Erythroblast (primary cell): ENCODE measurements at places on chromosomes 12 and 14.

DNA sequence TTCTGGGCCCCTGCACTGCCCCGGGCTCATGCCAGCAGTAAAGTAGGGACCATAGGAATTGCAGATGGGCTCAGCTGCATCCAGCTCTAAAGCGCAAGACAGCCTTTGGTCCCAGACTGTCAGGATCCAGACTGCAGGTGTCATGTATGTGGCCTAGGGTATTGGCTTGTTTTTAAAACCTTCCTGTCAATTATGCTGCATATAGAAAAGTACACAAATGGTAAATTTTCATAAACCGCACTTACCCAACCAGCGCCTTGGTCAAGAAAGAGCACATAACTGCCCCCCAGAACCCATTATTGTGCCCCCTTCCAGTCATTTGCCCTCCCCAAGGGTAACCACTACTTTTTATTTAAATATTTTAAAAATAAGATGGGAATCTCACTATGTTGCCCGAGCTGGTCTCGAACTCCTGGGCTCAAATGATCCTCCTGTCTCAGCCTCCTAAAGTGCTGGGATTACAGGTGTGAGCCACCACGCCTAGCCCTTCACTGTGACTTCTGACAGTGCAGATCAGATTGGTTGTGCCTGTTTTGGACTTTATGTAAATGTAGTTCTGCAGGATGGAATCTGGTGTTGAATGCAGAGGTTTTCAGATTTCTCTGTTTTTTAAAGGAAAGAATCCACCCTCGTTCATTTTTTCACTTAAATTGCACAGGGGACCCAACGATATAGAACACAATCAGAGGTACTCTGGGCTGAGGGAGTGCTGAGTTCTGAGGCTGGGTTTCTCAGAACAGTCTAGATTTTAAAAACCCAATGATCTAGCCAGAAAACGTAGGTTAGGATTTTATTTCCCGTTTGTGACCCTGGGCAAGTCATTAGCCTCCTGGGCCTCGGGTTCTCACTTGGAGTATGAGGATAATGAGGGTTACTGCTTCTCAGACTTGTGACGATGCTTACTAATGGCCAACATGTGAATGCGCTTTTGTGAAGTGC lies 6.7 kb downstream of the NR4A1 start:
- no peak for DNase-seq

DNA sequence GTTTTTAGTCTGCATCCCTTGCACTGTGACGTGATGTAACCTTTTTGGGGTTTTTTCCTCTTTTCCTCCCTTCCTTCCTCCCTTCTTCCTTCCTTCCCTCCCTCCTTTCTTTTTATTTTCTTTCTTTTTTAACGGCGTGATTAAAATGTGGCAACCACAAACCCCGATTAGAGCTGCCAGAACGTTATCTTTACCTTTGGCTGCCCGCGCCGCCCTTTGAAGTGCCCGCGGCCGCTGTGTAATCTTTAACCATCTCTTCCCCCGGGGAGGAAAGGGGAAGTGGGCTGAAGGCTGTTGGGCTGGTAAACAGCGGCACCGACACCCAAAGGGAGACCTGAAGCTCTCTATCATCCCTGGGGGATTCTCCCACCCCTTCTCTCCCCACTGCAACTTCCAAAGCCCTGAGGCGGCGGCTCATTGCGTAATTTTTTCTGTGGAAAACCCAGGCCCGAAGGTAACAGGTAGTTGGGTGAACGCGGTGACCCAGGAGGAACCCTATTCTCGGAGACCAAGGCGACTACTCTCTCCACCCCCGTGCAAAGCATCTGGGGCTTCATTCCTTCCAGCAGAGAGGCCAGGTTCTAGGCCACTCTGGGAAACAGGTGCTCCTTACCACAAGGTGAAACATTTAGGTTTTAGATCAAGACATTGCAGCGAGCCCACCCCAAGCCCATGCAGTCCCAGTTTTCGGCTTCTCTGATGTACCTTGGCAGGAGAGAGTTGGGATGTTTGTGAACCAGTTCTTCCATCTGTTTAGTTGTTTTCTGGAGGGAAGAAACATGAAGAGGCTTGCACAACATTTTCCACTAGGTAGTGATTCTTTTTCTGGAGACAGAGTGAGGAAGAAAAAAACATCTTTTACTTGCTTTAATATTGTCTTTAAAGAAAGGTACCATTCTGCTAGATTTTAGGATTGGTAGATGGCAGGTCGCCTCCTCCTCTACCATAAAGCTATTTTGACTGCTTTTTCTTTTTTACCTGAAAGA lies 1.5 kb downstream of the LGR5 start:
- no peak for DNase-seq

GRCh38 chr14:21476523-21476924 lies 235 bp downstream of the RAB2B start:
- DNase-seq, result peak; percentile 93

DNA sequence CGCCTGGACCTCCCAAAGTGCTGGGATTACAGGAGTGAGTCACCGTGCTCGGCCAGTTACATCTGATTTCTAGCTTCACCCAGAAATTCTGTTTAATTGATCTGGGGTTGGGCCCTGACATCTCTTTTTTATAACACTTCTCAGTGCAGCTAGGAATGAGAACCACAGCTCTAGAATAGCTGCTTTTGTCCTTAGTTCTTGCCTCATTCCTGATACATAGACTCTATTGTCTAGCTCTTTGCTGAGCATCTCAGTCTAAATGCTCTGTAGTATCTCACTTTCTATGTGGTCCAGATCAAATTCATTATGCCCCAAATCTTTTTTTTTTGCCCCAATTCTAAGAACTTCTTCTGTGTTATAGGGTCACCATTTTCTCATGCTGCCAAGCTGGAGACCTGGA lies 29.9 kb upstream of the FUT8 start:
- no peak for DNase-seq

- no peak for DNase-seq
These were observed 1020.3 kb downstream of the LRFN5 start for GRCh38 chr14:42626986-42627385.

- DNase-seq, result no peak
These were observed 846.8 kb downstream of the NRXN3 start for GRCh38 chr14:79016828-79017505.

DNA sequence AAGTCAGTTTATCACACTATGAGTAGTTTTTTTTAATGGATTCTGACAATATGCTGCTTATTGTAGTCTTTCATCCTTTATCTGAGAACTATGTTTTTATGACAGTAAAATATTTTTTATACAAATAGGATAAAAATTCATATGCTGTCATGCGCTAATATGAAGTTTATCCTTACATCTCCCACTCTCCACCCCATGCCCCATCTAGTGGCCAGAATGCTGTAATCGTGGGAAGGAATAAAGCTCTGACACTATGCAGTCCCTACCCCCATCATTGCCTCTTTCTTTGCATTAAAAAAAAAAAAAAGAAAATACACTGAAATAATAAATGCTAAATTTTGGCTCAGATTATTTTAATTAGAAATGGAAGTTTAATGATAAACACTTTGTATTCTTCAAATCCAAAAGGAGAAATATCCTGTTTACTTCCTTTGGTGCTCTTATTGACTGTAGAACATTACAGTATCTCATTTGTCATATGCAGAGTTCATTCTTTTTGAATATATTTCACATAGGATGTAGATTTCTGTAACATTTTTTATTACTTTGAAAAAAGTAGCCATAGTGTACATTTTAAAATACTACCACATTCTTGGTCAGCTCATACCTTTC lies 145.9 kb upstream of the SLCO1C1 start:
- peak; percentile 25 for DNase-seq

GRCh38 chr14:20438664-20439063 lies 2.7 kb upstream of the KLHL33 start:
- DNase-seq, result no peak

- peak; percentile 29 for DNase-seq
These were observed 43.5 kb downstream of the TMX1 start for GRCh38 chr14:51283402-51284085.

DNA sequence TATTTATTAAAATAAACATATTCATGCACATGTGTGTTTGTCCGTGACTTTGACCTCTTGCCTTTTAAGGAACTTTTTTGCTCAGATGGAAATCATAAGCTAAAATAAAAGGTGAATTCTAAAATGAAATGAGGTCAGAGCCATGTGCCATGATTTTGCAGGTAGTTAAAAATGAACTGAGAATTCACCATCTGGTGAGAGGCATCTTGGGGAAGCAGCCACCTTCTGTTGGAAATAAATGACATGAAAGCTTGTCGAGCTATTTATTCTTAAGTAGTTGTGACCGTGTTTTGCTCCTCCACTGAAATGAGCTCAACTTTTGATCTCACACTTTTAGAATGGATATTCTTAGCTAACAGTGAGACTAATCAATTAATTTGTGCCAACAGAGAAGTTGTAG lies 56.8 kb upstream of the CNOT2 start:
- DNase-seq, result no peak

GRCh38 chr12:48933664-48934311 lies 8.5 kb upstream of the FKBP11 start:
- DNase-seq, result no peak

DNA sequence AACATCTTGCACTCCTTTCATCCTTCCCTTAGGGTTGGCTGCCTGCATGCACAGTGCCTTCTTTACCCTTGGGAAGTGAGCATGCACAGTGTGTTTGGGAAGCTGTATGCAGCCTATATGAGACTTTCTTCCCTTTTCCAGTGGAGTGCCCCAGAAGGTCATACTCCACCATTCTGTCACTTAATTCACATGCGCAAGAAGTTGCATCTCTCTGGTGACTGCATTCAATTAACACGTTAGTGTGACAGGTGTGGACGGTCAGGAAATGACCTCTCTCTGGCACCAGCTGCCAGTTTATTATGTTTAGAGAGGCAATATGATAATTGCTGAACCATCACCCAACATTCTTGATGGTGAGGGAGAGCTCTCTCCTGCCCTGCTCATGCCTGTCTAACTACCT lies 770.0 kb downstream of the FLRT2 start:
- no peak for DNase-seq

GRCh38 chr12:92413286-92413685 lies 267.6 kb upstream of the BTG1 start:
- no peak for DNase-seq

DNA sequence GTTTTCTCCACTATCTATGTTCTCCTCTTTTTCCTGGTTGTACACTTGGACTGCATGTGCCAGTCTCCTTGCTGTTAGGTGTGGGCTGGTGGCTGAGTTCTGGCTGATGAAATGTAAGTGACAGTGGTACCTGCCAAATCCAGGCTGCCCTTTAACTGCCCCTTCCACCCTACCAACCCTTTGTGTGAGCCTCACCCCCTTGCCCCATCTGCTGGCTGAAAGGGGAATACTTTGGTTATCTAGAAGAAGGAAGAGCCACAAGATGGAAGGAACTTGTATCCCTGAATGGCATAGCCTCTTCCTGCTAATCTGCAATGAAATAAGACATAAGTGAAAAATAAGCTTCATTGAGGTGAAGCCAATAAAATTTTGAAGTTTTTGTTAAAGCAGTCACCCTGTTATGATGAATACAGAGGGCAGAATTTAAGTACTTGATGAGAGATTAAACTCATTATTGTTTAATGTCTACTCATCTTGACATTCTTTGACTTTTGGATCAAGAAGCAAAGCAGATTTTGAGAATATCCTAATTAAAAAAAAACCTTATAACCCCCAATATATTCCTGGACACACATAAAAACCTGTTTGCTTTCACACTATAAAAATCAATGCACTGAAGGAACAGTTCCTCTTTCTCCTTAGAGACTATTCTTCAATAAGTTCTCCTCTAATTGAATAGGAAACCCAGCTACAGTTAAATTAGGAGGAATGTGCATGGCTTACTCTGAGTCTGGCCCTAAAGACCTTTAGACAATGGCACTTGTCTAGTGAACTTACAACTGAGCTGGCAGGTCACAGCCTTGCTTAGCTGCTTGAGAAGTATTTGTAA lies 262.6 kb upstream of the BTG1 start:
- DNase-seq, result peak; percentile 84

DNA sequence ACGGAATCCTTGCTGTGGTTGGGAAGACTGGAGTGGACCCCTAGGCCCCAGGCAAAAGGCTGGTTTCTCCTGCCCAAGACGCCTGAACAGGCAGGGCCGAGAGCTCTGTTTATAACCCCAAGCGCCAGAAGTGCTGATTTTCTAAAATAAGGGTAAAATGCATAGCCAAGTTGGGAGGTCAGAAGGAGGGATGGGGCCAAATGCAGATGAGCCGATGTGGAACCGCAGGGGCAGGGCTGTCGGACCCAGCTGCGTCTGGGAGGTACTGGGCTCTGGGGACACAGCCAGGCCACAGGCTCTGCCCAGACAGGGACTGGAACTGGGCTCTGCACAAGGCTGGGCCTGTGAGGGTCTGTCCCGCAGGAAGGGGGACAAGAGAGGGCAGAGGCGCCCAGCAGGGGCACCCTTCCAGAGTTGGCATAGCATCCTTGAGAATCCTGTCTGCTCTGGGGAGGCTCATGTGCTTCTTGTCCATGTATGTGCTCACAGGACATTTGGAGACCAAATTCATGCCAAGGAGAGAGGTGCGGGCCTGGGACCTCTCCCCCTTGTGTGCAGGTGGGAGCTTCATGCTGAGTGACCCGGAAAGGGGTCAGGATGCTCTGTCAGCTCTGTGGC lies 49.1 kb downstream of the JAG2 start:
- DNase-seq, result no peak

DNA sequence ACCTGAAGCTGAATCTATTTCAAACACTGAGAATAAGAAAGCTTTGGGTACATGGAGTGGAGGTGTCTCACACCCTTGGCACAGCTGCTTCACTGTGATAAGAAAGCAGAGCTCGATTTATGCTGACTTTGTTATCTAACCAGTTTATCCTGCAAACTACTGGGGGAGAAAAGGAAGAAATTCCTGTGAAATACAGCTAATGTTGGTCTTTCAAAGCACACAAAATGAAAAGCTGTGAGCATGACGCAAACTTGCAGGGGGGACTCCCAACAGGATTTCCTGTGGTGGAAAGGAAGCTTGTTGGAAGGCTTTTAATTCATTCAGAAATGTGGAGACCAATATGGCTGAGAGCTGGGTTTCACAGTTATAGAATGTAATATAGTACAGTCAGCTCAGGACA lies 53.4 kb downstream of the SRGAP1 start:
- DNase-seq, result no peak

DNA sequence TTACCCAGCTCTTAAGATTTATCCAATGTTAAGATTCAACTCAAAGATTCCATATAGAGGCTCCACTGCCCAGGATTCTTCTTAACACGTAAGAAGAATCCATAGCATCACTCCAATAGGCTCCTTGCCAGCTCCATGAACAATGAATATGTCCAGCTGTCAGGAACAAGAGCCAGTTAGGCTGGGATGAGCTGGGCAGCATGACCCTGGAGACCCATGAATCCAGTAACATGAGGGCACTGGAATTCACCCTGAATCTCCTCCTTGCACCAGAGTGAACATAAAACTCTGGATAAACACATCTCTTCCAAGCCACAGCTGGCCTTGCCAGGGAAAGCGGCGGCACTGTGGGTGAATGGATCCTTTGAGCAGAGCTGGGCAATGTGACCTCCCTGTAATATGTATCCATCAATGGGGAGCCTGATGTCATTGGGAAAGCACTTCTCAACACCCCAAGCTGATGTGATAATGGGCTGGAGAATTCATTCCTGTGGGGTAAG lies 24.4 kb upstream of the TC2N start:
- no peak for DNase-seq

- peak; percentile 64 for DNase-seq
These were observed 40.1 kb upstream of the EVL start for GRCh38 chr14:100025111-100025510.

GRCh38 chr12:117036046-117036445 lies 63.2 kb downstream of the TESC start:
- DNase-seq, result no peak
